ENCODE measurements at places on chromosomes 16 and 17. TPM values are rescaled to one million over a fixed set of nuclear protein-coding genes. Genes with fewer than 3 reads are reported as not detected.

The TBC1D26 gene
- total RNA-seq: 0.23 TPM

The PITPNM3 gene
- 0.52 TPM for total RNA-seq

The PDE6G gene
- total RNA-seq: 11.1 TPM

The TAT gene
- not detected for total RNA-seq

The ACAP1 gene
- 382 TPM for total RNA-seq

The TP53TG3C gene
- not detected for total RNA-seq

The MPV17L gene
- 0.09 TPM for total RNA-seq

The CLEC18B gene
- 0.09 TPM for total RNA-seq

The OTOA gene
- total RNA-seq: not detected

The TNFRSF13B gene
- total RNA-seq: not detected

The TCAP gene
- total RNA-seq: 0.87 TPM

The CLEC18A gene
- 0.43 TPM for total RNA-seq

The SLC4A1 gene
- total RNA-seq: not detected

- no peak for DNase-seq
These were observed 130.3 kb downstream of the CCDC144A start for GRCh38 chr17:16820161-16820877.

- peak; percentile 60 for DNase-seq
These were observed 167.5 kb downstream of the UTP18 start for GRCh38 chr17:51427856-51428255.

DNA sequence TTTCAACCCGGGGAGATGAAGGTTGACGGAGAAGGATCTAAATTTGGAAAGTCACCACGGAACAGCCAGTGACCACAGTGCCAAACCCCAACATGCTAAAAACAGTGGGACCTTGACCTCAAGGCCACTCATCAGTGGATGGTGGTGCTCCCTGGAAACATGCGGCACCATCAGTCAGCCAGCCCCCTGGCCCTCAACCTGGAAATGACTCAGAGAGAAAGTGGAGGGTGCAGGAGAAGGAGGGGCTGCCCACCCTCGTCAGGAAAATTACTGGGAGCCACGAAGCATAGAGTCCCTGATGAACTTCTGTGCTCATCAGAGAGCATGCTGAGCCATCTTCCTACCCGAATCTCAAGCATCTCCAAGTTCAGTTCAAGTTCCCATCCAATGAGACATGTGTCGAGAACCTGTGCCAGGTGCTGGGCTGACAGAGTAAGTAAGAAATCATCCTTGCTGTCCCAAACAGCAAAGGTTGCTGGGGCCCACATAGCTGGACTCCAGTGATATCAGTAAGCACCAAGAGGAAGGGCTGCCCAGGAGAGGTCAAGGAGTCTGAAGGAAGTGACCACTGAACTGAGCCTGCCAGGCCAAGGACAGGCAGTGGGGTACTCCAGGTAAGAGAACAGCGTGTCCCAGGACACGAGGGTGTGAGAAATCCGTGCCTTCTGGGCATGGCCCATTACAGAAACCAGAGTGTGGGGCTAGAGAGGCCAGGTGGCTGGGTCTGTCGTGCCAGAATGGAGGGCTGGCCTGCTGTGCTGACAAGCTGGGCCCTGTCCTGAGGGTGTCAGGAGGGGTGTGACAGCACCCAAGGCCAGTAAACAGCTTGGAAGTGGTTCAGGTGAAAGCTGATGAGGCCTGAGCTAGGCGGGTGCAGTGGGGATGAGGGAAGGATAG lies 5.2 kb downstream of the PECAM1 start:
- no peak for DNase-seq

- no peak for DNase-seq
These were observed 520.9 kb upstream of the CDH5 start for GRCh38 chr16:65845466-65846209.

DNA sequence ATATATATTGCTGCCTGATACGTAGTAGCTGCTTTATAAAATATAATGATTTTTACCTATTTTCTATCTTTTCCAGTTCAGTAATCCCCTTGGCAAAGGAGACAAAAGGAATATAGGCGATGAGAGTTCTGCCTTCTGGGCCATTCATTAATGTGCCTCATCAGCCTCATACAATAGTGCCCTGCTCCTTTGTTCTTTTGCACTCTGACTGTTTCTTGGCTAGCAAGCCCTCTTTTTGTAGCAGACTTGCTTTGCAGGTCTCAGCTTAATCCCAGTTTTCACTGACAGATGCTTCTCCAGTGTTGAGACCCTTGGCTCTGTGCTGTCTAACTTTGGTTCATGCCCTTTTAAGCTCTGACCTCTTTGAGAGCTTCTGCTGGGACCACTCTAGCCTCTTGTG lies 10.4 kb downstream of the HSD17B2 start:
- DNase-seq: no peak

DNA sequence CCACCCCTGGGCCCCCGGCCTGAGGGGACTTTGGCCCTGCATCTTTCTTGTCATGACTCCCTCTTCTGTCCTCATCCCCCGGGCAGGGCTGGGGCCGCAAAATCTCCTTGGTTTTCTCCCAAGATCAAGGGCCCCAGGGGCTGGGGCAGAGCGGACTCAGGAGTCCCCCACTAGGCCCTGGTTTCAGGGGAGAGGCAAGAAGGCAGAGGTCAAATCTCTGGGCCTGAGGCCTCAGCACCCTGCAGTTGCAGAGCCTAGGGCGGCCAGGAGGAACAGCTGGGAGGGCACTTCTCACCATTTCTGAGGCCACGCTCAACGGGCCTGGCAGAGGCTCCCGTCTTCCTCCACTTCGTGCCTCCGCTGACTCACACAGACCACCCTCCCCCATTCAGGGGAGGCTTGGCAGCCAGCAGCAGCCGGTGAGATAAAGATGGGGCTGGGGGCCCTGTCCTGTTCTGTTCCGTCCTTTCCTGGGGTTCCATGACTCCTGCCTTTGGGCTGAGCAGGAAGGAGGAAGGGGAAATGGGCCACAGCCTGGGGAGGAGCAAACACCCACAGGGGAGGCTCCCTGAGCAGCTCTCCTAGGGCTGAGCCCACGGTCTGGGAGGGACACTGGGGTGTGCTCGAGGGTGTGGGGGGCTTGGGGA lies 12.4 kb downstream of the ZSCAN10 start:
- no peak for DNase-seq

DNA sequence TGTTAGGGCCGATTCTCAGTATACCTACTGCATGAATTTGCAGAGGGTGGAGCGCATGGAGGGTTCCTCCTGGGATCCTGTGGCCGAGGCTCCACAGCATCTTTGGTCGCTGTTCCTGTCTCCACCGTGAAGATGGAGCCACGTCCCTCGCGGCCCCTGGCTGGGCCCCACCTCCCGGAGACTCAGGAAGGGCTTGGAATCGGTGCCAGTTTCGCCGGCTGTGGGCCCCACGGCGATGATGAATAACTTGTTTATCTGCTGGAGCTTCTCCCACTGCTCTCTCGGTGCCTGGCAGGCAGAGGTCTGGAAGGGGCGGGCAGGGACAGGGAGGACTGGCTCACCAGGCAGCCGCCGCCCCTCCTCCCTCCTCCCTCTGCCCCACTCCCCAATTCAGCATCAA lies 8.1 kb downstream of the SLC5A11 start:
- no peak for DNase-seq

GRCh38 chr17:36468903-36469635 lies 17.4 kb upstream of the ZNHIT3 start:
- no peak for DNase-seq

DNA sequence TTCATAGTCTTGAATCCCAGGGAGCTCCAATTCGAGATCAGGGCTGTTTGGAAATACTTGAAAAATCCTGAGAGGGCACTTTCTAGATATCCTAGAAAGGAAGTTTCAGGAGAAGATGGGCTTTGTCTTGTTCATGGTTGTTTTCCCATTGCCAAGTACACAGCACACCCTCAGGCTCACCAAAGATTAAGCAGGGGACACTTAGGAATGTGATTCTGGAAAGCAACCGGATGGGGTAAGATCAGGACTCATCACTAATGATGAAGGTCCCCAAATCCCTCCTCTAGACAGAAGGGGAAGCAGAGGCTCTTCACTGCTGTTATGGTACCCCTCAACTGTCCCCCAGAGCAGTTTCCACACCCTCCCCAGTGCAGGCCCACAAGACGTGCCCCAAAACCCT lies 40.7 kb downstream of the VAC14 start:
- no peak for DNase-seq

GRCh38 chr16:48157794-48158193 lies 2.0 kb upstream of the ABCC12 start:
- DNase-seq: no peak

DNA sequence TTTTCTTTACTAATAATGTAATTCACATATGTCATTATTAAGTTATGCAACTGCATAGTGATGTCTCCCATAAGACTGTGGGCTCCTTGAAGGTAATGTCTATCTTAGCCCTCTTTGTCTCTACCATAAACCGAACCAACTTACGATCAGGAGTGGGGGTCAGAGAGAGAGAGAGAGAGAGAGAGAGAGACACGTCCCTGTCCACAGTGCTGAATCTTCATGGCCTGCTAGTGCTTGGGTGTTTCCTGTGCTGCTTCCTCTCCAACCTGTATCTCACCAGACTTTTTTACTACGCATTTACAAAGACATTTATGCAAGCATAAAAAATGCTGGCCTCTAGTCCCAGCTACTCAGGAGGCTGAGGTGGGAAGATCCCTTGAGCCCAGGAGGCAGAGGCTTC lies 52.2 kb upstream of the HAPSTR1 start:
- DNase-seq: no peak

- DNase-seq: no peak
These were observed 41.6 kb upstream of the GSE1 start for GRCh38 chr16:85571563-85571812.

DNA sequence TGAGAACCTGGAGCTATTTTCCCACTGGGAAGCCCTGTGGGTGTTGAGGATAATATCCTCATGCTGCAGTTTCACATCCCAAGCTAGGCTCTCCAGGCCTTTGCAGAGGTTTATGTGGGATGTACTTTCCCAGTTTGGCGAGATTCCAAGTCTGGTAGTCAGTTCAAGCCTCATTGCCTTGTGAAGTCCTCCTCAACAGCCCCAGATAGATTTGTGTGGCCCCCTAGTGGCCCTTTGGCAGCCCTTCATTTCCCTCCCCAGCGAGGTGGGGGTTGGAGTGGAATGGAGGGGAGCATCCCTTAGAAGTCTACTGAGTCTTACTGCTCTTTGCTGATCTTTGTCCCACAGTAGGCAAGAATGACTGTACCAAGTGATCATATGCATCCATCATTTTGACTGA lies 137.9 kb downstream of the CDH11 start:
- DNase-seq: no peak

- no peak for DNase-seq
These were observed 21.7 kb downstream of the PRMT7 start for GRCh38 chr16:68332411-68333121.

DNA sequence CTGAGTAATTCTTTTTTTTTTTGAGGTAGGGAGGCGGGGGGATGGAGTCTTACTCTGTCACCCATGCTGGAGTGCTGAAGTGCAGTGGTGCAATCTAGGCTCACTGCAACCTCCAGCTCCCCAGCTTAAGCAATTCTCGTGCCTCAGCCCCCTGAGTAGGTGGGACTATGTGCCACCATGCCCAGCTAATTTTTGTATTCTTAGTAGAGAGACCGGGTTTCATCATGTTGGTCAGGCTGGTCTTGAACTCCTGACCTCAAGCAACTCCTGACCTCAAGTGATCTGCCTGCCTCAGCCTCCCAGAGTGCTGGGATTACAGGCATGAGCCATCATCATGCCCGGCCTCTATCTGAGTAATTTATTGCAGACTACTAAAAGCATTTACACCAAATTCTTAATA lies 19.4 kb downstream of the KPNB1 start:
- DNase-seq: no peak

- no peak for DNase-seq
These were observed 1109.7 kb downstream of the CDH11 start for GRCh38 chr16:64012166-64012565.

GRCh38 chr16:85307552-85308364 lies 195.5 kb upstream of the CIBAR2 start:
- DNase-seq: no peak

DNA sequence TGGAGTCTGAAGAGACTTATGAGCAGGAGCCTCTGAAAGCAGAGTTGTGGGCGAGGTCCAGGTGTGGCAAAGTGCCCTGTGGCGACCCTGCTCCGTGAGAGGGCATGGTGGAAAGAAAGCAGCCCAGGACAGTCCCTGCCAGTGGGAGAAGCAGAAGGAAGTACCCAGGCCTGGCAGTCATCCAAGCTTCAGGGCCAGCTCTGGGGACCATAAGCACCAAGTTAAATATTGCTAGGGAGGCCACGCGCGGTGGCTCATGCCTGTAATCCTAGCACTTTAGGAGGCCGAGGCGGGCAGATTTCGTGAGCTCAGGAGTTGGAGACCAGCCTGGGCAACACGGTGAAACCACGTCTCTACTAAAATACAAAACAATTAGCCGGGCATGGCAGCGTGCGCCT lies 4.9 kb upstream of the ASGR1 start:
- DNase-seq: no peak

DNA sequence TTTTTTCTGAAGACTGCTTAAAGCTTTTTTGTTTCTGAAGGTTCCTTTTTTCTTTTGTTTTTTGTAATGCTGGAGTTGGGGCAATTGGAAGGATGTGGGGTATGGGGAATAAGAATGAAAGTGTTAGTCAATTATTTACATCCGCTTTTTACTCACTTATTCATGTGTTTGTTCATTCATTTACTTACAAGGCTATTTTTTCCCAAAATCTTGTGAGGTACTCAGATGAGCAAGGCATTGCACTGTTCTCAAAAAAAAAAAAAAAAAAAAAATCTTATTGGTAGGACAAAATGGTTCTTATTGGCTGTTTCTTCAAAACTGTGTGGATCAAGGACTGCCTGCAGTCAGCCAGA lies 55.7 kb downstream of the PLD6 start:
- no peak for DNase-seq

DNA sequence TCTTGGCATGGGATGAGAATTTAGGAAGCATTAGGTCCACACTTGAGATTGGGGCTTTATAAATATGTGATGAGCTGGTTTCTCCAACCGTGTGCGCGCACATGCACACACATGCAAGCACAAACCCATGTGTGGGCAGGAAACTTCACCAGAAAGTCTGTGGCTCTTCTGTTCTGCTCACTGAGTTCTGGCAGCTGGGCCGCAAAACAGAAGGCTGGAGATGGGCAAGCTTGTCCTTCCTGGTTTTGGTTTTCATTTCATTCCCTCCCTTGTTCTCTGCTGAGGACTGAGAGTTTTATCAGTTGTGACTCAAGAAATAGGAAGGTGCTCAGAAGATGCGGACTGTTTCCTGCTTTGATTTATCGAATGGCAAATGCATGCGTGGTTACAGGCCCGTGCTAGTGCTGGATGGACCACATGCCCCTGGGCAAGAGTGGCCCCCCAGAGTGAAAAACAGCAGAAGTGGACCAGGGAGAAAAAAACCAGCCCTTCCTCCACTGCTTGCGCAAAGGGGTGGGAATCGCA lies 14.1 kb downstream of the MAP3K14 start:
- peak; percentile 45 for DNase-seq

- DNase-seq: no peak
These were observed 27.1 kb downstream of the SCPEP1 start for GRCh38 chr17:57004944-57005579.

DNA sequence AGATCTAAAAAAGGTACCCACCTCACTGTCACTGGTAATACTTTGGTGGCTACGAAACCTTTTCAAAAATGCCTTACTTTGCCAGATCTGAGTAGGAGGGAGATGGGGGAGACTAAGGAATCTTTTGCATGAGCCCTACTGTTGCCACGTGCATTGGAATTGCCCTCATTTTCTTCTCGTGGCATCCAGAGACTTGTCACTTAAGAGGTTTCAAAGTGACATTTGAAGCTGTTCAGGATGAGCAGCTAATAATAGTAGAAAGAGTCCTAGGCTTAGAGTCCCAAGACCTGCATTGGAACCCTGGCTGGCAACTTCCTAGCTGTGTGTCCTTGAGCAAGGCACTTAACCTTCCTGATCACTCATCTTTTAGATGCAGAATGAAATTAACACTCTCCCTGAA lies 43.5 kb downstream of the GPRC5B start:
- no peak for DNase-seq

Data from activated T-helper 2 cell treated with anti-CD3 and anti-CD28 coated beads, Interferon-gamma antibody, Interleukin-2, Interleukin-4, amounts not matched to agents 10 μg/mL and 5 μg/mL and 100 μg/mL, durations not matched to agents 14 hours and 24 hours and 36 hours (primary cell).